ENCODE measurements at places on chromosomes 1 and 21. TPM values are rescaled to one million over a fixed set of nuclear protein-coding genes. Genes with fewer than 3 reads are reported as not detected.

- H3K4me1 ChIP-seq = peaks cover 6% of the 10 kb centered on the region
- H3K27ac ChIP-seq = no peak overlapping the region
- H3K36me3 ChIP-seq = peaks cover 3% of the 10 kb centered on the region
- H3K27me3 ChIP-seq = no peaks in the 10 kb centered on the region
- no peak overlapping the region for H3K4me3 ChIP-seq
- DNase-seq = no peak
Observed at GRCh38 chr1:3775490-3776230, 3.1 kb downstream of the SMIM1 start.

DNA sequence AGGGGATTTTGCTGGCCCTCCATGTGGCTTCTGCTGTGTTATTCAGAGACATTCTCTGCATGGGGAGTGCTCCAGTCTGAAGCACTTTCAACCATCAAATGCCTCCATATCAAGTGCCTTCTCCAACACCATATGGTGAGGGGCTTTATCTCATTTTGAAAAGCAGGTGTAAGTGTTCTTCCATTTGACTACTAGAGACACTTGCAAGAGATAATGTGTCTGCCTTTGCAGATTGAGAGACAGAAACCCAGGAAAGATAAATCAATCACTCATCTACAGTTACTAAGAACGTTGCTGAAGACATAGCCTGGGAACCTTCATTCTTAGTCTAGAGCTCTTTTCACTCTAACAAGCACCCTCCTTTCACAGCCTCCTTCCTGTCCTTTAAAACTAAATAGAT is 29.5 kb upstream of the REG4 start:
- H3K4me3 ChIP-seq = no peak overlapping the region
- peaks cover 8% of the 10 kb centered on the region for H3K27me3 ChIP-seq

Gene KDF1
- not detected for total RNA-seq

- DNase-seq = no peak
- peaks cover 2% of the 10 kb centered on the region for H3K36me3 ChIP-seq
- no peak overlapping the region for H3K27ac ChIP-seq
- H3K27me3 ChIP-seq = no peaks in the 10 kb centered on the region
Observed at GRCh38 chr1:54317084-54317483, 89.1 kb downstream of the SSBP3 start.

DNA sequence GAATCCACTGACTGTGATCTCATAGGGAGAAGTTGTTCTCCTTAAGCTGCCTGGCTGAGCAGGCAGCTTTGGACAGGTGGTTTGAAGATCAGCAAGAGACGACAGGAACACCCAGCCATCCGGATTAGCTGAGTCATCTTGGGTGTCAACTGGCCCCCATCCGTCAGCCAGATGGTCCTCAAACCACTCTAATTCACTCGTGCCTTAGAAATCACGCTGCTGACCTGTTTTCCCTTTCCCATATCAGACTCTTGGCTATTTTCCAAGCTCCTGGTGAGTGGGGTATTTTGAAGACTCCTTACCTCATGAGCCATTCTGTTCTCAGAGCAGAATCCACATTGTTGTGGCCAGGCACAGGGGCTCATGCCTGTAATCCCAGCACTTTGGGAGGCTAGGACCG is 149.1 kb upstream of the L1TD1 start:
- DNase-seq = no peak
- no peaks in the 10 kb centered on the region for H3K36me3 ChIP-seq
- no peak overlapping the region for H3K4me3 ChIP-seq
- no peaks in the 10 kb centered on the region for H3K4me1 ChIP-seq
- H3K27me3 ChIP-seq = no peaks in the 10 kb centered on the region
- no peak overlapping the region for H3K27ac ChIP-seq

Measured in endothelial cell of umbilical vein (primary cell).